ENCODE measurements at places on chromosomes 7 and 10. TPM values are rescaled to one million over a fixed set of nuclear protein-coding genes. Genes with fewer than 3 reads are reported as not detected.

GRCh38 chr7:138951953-138952352 lies 29.2 kb downstream of the KIAA1549 start:
- no peak overlapping the region for H3K27ac ChIP-seq
- no peaks in the 10 kb centered on the region for H3K4me1 ChIP-seq
- H3K4me3 ChIP-seq: no peak overlapping the region
- no peaks in the 10 kb centered on the region for H3K36me3 ChIP-seq
- H3K27me3 ChIP-seq: no peaks in the 10 kb centered on the region
- DNase-seq: no peak

DNA sequence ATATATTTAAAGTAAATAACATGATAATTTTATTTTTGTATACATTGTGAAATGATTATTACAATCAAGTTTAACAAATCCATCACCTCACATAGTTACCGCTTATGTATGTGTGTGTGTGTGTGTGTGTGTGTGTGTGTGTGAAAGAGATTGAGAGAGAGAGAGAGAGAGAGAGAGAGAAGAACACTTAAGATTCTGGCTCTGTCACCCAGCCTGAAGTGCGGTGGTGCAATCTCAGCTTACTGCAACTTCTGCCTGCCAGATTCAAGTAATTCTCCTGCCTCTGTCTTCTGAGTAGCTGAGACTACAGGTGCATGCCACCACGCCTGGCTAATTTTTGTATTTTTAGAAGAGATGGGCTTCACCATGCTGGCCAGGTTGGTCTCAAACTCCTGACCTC lies 17.8 kb downstream of the LYZL1 start:
- no peaks in the 10 kb centered on the region for H3K27me3 ChIP-seq
- no peaks in the 10 kb centered on the region for H3K36me3 ChIP-seq
- H3K4me1 ChIP-seq: no peaks in the 10 kb centered on the region
- no peak overlapping the region for H3K4me3 ChIP-seq
- no peak overlapping the region for H3K27ac ChIP-seq

DNA sequence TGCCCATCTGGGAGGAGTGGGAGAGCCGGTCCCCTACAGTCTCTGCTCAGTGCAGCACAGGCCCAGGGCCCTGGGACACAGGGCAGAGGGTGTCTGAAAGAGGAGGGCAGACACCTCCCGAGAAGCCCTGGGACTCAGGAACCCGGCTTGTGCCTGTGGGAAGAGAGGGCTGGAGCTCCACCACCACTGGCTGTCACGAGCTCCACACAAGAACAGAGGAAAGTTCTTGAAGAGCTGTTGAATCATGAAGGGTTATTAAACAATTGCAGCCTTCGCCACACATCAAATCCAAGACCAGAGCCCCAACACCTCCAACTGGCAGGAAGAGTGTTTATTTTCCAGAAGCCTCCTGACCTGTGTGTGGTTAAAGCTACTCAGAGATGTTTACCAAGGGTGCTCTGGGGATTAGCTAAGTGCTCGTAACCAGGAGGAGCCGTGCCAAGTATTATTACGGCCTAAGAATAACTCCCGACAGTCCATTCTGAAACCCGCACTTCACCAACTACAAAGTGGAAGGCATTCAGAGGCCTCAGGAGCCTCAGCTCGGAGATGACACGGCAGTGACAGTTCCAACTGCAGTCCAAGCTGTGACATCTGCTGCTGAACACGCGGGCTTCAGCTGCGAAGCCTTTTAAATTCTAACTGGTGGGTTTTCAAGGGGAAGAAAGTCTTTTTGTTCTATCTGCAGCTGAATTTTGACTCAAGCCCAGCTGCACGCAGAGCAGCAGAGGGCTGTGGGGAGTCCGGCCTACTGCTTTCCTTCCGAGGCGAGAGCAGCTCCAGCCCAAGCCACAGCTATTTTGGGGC lies 75.1 kb downstream of the MAD1L1 start:
- peaks cover 14% of the 10 kb centered on the region for H3K4me1 ChIP-seq
- H3K27ac ChIP-seq: peak overlapping the region; percentile 51
- H3K4me3 ChIP-seq: no peak overlapping the region

DNA sequence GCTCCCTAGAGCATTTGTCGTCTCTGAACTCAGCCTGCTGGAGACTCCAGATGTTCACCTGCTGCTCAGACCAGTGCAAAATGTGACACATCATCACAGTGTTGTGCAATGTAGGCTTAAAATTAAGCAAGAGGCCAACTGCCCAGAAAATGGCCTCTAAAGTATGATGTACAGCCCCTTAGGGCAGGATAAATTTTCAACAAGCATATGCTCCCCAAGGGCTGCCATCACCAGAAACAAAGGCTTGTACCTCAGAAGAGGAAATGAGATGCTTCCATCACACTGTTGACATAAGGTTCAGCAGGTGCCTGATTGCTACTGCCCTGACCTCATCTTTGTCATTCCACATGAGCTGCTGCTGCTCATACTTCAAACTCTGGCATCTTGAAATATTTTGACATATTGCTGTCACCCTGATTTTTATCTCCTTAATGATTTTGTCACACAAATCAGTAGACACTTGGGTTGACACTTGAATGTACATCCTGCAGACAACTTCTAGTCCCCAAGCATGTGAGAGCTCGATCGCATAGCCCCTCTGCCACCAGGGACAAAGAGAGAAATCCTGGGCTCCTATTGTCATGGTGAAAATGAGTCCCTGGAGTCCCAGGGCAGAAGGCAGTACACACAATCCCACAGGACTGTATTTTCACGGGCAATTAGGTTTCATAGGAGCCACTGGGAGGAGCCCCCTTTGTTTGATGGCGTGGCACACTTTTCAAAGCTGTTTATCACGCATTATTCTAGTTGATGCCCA lies 219.7 kb upstream of the STK17A start:
- H3K36me3 ChIP-seq: no peaks in the 10 kb centered on the region
- no peak overlapping the region for H3K27ac ChIP-seq
- no peak for DNase-seq
- H3K4me1 ChIP-seq: no peaks in the 10 kb centered on the region

- H3K27me3 ChIP-seq: no peaks in the 10 kb centered on the region
- no peak overlapping the region for H3K27ac ChIP-seq
- H3K4me1 ChIP-seq: no peaks in the 10 kb centered on the region
- H3K4me3 ChIP-seq: no peak overlapping the region
Measured at GRCh38 chr7:158407581-158408317, 179.9 kb downstream of the PTPRN2 start.

GRCh38 chr7:134515569-134516468 lies 11.5 kb upstream of the AKR1B10 start:
- peaks cover 6% of the 10 kb centered on the region for H3K27me3 ChIP-seq
- no peak overlapping the region for H3K4me3 ChIP-seq
- no peak overlapping the region for H3K27ac ChIP-seq
- H3K4me1 ChIP-seq: no peaks in the 10 kb centered on the region

DNA sequence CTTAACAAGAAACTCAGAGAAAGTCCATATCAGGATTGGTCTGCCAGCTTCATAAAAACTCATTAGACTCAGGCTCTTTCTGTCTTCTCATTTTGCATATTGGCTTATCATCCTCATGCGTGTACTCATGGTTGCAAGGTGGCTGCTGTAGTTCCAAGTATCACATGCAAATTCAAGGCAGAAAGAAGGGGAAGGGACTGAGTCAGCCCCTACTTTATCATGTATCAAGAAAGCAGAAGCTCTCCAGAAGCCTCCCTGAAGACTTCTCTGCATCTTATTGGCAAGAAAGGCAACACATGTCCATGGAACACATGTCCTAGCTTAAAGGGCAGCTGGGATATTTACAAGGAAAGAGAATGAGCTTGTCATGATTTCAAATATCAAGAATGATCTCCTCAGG lies 19.4 kb upstream of the EZH2 start:
- no peak overlapping the region for H3K4me3 ChIP-seq
- DNase-seq: no peak
- peaks cover 8% of the 10 kb centered on the region for H3K27me3 ChIP-seq
- no peak overlapping the region for H3K27ac ChIP-seq

- no peaks in the 10 kb centered on the region for H3K4me1 ChIP-seq
- peaks cover 6% of the 10 kb centered on the region for H3K27me3 ChIP-seq
- H3K36me3 ChIP-seq: no peaks in the 10 kb centered on the region
Measured at GRCh38 chr10:62373995-62374861, at the start of gene ZNF365. ZNF365 (plus strand) TSS chr10:62374369; CDS start chr10:62376194, 1,825 bp downstream.

GRCh38 chr10:35661236-35661635 lies 19.1 kb upstream of the FZD8 start:
- no peak overlapping the region for H3K4me3 ChIP-seq
- no peaks in the 10 kb centered on the region for H3K36me3 ChIP-seq
- no peak for DNase-seq
- H3K27ac ChIP-seq: no peak overlapping the region

SPDYE11 gene
- not detected for total RNA-seq

CALML5 gene
- total RNA-seq: not detected

OR2A5 gene
- not detected for total RNA-seq

HMX2 gene
- not detected for total RNA-seq
